Astrocyte of the spinal cord (primary cell): ENCODE measurements at places on chromosomes 4 and X.
A peak's percentile ranks its signal among the peaks of the same experiment; 100 is the strongest.

- no peak for DNase-seq
Observed at GRCh38 chr4:188117631-188118324, 8.4 kb upstream of the TRIML2 start.

- DNase-seq, result no peak
Observed at GRCh38 chrX:48896611-48897011, 957 bp downstream of the TIMM17B start.

DNA sequence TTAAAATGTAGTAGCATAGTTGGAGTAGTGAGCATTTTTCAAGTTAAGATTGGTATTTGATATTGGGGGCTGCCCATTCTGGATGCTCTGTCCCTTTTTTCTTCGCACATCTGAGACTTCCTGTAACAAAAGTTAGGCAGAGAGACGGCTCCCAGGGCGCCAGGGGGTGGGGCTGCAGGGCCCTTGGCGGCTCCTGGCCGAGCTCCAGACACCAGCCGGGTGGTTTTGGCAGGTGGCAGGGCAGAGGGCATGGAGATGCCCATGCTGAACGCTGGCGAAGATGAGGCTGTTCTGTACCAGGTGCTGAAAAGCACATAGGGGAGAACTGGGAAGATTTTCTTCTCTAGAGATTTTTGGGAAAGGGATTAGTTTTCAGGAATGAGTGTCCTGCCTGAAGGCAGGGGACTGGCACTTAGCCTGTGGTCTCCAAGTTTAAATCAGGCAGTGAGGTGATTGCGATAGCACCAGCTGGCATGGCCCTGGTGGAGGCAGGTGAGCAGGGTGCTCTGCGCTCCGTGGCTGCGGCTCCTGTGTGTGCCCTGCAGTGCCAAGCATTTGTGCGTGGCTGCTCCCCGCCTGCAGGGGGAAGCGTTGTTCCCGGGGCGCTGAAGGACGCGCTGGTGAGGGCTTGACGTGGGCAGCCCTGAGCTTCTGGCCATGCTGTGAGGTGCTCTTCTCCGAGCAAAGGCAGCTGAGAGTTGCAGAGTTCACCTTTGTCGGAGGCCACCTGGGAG lies 23.6 kb upstream of the HGFAC start:
- DNase-seq, result no peak

DNA sequence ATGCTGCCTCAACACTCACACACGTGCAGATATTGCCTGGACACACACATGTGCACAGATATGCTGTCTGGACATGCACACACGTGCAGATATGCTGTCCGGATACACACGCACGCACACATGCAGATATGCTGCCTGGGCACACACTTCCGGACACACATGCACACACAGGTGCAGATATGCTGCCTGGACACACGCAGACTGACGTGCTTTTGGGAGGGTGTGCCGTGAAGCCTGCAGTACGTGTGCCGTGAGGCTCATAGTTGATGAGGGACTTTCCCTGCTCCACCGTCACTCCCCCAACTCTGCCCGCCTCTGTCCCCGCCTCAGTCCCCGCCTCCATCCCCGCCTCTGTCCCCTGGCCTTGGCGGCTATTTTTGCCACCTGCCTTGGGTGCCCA lies 14.7 kb downstream of the FGFRL1 start:
- DNase-seq, result no peak

DNA sequence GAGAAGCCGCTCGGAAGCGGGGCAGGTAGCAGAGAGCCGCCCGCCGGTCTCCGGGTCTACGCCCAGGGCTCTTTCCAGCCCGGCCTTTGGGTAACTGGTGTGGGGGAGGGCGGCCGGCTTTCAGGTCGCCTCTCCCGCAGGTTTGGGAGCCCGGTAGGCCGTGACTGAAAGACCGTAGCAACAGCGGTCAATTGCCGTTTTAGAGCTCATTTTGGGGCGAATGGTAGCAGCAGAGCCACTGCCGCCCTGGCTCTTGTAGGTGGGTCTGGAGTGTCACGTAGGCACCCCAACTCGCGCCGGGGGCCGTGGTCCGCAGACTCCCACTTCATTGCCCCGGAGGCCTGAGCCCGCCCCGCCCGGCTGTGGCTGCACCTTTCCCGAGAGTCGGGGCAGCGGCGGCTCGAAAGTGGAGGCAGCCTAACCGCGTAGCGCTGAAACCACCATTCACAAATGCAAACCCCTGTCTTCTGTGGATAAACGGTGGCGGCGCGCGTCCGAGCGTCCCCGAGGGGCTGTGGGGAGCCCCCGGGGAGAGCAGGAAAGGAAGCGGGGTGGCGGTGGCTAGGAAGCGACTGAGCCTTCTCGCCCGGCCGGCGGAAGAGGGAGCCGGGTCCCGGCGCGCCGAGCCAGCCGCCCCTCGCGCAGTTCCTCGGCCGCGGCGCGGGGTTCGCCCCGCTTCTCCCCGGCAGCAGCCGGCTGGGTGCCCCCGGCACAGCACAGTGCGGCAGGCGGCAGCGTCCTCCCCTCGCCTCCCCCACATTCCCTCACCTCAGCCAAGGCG lies 2185.1 kb upstream of the TENM3 start:
- DNase-seq, result peak; percentile 17

GRCh38 chr4:87007528-87008446 lies 73.0 kb downstream of the AFF1 start:
- DNase-seq, result peak; percentile 55

DNA sequence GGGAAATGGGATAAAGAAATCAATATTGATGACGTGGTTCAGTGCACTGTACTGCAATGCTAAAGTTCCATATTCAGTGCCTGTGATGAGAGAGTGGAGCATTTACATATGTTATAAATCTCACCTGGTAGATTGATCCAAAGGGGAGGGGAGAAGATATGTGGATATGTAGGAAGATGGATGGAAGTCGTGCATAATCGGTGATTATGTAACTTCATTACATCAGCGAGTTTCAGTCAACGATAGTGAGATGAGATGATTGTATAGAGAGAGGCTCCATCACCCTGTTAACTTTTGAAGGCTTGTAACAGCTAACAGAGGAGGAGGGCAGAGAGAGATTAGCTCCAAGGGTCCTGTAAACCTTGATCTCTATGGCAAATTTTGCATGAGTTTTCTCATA lies 1.8 kb downstream of the IL1RAPL1 start:
- DNase-seq, result no peak

GRCh38 chr4:23456864-23457263 lies 433.0 kb downstream of the PPARGC1A start:
- no peak for DNase-seq

- DNase-seq, result no peak
Observed at GRCh38 chrX:17082831-17083230, 136.4 kb downstream of the REPS2 start.

GRCh38 chr4:136121426-136121825 lies 1410.9 kb downstream of the PCDH18 start:
- DNase-seq, result no peak

DNA sequence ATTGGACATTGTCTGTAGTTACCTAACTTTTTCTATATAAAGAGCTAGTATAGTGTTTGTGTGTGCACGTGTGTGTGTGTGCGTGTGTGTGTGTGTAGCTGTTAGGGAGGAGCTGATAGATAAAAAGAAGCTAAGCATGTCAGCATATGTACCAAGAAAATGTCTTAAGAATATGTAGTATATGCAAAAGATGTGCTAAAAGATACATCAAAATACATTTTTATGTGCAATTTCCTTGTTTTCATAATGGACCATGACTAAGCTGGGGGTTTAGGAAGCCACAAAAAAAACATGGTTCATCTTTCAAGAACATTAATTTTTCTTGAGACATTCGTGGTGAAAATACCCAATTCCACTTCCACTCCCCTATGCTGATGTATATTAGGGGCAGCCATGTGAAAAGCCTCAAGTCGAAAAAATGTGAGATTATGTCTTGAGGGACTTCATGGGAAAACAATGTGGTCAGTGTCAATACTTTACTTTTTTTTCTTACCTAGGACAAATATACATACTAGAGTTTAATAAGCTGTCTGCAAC lies 1599.7 kb downstream of the ARAP2 start:
- peak; percentile 52 for DNase-seq

DNA sequence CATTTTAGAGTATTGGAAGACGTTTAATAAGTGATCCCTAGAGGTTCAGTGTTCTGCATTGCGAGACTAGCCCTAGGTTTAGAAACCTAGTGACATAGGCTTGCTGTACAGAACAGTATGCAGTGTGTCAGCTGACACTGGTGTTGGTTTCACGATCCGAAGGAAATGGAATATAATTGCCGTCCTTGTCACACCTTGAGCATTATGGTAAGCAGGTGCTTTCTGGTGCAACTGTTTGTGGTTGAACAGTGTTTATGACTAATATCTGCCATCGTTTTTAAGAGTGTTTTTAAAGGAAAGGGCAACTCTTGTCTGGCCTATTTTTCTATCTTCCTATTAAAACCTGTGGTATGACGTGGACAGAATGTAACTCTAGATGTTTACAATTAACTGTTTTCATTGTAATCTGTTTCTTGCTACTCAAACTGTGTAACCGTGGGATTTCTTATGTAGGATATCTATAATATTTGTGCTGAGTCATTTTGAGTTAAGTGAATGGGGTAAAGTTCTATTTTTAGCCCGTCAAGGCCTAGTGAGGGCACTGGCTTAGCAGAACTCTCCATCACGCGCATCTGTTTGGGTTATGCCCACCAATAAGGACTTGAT lies 53.8 kb upstream of the TBC1D14 start:
- DNase-seq, result peak; percentile 73

GRCh38 chrX:10110984-10111363 lies 45.8 kb upstream of the CLCN4 start:
- no peak for DNase-seq

DNA sequence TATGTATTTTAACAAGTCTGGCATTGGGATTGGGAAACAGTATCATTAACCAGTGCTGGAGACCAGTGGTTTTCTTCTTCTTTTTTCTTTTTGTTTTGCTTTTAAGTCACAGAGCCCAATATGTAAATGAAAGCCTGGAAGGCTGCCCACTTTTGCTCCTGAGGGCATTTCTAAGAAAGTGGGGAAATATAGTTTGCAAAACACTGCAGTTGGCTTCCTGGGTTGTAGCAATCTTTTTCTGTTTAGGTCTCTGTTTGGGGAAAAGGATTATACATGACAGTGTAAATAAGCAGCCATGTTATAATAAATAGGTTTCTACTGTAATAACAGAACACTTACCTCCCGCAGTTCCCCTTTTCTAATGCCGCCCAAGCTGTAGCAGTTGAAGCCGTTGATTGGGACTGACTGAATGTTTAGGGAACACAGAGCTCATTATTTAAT lies 105.5 kb downstream of the TMEM164 start:
- peak; percentile 37 for DNase-seq

DNA sequence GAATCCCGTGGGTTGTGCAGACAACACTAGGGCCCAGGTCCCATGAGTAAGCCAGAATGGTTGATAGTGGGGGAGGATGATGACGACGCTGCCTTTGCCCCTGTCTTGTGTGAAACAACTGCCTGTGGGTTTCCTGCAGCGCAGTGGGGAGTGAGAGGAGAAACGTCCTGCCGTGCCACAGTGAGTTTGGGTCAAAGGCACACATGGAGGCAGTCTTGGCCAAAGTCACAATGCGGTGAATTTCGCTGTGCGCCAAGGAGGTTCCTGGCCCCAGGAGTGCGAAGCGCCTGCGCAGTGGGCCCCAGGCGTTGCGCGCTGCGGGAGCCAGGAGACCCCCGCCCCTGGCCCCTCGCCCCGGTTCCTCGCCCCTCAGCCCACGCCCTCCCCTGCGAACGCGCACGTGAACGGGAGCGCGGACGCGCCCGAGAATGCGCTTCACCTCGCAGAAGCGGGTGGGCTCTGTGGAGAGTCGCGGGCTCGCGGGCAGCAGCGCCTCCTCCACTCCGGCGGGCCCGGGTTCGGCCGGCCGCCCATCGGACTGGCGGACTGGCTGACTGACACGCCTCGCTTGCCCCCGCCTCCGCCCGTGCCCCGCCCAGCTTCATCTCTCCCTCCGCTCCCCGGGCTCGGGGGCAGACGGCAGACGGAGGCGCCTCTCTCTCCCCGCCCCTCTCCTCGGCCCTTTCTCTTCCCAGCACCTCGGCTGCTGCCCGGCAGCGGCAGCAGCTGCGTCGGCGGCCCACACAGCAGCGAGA lies at the start of gene NUDT10:
TSS of gene NUDT10 (plus strand) at position 635 of the 755 bp plus-strand sequence. CDS start 144 bp downstream, outside the sequence.
- DNase-seq, result peak; percentile 53

DNA sequence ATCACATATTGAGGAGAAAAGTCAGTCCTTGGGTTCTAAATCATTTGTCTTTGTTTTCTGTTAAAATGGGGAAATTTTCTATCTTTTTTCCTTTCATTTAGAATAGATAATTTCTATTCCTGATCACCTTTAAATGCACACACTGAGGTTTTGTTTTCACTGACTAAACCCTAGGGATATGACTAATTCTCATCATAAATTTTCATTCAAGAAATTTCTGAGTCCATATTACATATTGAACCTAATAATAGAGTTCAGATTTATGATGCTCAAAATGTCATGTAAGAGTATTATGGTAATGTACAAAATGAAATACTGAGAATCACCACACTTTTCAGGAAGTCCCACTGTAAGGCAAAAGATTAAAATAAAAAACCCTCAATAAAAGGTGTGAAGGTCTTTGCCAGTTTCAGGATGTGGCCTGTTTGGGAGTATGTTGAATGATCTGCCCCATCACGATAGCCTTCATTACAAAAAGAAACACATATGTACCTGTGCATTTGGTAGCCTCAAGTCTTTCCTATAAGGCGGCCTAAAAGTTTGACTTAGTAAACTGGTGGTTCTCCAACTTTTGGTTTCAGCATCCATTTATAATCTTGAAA lies 49.4 kb downstream of the LEF1 start:
- DNase-seq, result no peak

DNA sequence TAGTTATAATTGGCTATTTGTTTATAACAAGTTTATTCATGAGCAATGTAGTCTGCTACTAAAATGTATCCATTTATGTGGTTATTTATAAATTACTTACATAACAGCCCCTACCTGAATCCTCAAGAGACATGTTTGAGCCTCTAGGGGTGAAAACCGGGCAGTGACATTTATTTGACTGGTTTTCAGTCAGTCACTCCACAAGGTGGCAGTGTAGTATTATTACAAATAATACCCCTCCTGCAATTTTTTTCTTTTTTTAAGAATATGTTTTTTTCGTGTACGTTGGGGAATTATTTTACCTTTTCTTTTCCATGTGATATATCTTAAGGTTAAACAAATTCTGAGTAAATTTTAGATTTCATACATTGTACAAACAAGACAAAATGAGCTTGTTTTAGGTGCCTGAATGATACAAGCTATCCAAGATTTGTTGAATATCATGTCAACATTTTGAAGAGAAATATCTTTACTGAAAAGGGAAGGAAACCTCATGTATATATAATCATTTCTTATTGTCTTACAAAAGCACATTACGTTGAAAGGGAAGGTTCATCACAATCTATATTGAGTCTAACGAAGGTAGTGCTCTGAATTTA lies 598.7 kb upstream of the TECRL start:
- DNase-seq, result peak; percentile 66

DNA sequence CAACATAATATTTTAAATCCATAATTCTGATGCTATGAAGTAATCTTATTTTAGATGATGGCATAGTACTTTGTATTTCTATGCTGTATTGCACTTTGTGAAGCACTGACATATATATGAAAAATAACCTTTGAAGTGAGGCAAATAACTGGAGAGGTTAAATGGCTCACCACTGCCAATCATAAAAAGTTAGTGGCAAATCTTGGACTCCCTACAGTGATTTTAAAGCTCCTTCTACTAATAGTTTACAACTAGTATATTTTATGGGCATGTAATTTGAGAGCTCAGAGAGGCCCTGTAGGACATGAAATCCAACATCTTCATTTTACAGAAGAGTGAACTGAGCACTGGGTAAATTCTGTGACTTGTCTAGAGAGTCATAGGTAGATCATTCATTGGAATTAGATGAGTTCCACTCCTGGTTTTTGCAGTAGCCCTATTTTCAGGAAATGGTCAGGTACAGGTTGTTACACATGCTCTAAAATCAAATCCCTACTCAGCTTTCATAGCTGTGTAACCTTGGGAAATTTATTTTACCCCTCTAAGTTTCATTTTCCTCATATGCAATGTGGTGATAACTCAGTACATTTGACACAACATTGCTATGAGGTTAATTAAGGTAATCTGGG lies 804 bp upstream of the GC start:
- no peak for DNase-seq
